ENCODE measurements at places on chromosomes 3 and 15.

GRCh38 chr3:131526801-131527347 is 24.1 kb upstream of the MRPL3 start:
- DNase-seq, result no peak

DNA sequence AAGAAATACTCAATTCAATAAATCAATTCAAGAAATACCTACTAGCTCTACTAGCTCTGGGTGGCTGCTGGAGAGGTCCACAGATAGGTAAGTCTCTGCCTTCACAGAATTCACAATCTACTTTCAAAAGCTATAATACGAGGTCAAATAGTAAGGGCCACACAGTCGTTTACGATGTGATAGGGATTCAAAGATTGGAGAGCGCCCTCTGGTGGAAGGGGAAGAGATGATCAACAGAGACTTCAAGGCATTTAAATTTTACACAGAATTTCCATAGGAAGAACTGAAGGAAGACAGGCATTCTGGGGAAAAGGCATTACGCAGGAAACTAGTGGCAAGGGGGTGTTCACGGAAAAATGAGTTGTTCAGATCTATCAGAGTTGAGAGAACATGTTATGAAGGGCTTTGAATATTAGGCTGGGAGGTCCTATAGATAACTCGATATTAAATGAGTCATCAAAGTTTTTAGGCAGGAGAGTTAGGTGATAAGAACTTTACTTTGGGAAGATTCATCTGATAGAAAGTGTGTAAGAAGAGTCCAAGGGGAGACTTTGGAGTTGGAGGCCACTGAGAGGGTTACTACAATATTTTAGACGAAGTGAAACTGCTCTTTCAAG is 128.8 kb downstream of the FRMD5 start:
- peak; percentile 49 for DNase-seq

GRCh38 chr15:94097552-94097951 is 133.8 kb upstream of the MCTP2 start:
- DNase-seq, result no peak

DNA sequence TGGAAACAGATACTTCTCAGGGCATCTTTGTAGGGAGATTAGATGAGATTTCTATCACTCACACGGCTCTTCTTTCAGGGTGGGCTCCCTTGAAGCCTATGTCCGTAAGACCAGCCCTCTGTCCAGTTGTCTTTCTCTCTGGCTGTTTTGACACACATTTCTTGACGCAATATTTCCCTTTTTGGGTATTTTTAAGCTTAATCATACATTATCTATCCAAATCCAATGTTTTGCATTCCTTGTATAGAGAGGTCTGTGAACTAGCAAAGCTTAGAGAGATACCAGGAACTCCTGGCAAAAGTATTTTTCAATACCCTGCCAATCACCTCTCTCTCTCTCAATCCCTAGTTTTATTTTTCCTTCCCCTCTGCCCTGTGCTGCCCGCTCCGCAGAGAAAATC is 79.3 kb downstream of the EOMES start:
- DNase-seq, result no peak

DNA sequence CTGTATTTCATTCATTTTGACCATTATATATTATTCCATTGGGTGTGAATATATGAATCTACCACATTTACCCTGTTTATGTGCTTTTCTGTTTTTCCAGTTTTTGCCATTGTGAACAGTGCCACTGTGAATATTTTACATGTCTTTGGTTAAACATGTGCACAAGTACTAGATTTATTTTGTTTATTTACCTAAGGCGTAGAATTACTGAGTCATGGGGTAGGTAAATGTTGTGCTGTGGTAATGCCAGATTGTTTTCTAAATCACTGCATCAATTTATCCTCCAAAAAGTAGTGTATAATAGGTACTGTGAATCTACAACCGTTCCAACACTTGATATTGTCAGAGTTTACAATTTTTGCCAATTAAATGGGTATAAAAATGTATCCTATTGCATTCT is 362.1 kb upstream of the AGTR1 start:
- DNase-seq, result no peak

DNA sequence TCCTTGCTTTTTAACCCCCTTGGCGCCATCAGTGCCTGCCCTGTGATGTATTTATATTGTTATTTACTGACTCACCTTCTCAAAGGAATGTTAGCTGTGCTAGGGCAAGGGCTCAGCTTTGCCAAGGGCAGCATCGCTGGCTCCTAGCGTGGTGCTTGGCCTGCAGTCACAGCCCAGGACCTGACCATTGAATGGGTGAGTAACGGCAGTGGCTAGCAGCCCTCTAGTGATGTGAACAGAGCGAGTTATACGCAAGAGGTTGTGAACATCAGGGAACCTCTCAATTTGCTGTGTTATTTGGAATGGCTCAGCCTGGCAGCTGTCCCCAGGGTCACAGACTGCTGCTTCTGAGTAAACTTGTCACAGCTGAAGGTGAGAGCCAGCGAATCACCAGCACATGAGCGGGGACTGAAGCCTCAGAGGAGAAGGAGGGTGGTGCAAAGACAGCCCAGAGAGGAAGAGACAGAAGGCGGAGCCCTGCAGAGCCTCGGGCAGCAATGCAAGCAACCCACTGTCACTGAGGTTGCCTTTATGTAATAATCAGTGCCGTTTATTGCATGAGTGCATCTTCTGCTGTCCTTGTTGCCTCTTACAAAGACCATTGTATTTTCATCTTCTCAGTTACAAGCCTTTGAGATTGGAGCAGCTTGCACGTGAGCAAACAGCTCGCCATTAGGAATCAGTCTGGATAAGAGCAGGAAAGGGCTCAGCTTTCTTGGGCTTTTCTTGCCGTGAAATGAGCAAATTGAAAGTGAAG is 158.3 kb downstream of the SLCO3A1 start:
- peak; percentile 6 for DNase-seq

GRCh38 chr3:60266444-60266843 is 984.8 kb downstream of the FHIT start:
- no peak for DNase-seq

GRCh38 chr3:160213191-160213590 is 12.0 kb upstream of the C3orf80 start:
- DNase-seq, result no peak

- no peak for DNase-seq
These were observed 49.3 kb downstream of the CCNB2 start for GRCh38 chr15:59154243-59154642.

GRCh38 chr15:34335176-34336032 is 2.2 kb downstream of the SLC12A6 start:
- DNase-seq, result no peak

DNA sequence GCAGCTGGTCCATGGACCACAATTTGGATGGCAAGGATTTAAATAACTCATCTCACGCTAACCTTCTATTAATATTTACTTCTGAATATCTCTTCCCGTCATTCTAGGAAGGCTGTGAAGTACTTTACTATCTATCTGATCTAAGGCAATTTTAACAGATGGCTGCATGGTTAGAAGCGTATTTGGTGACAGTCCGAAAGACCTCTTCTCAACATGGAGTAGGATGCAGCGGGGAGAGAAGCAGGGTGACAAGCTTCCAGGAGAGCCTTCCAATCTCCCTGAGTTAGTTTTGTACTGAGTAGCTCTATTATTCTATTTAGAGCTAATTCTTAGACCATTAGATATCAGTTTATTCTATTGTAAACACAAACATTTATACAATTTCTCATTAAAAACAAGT is 309.4 kb downstream of the PLCL2 start:
- DNase-seq, result no peak

- no peak for DNase-seq
These were observed 3.5 kb upstream of the AHSG start for GRCh38 chr3:186609247-186609868.

- DNase-seq, result no peak
These were observed 149.5 kb downstream of the ITPR1 start for GRCh38 chr3:4642611-4643010.

Measured in T-helper 1 cell (primary cell).